Stimulated activated CD8-positive, alpha-beta memory T cell treated with anti-CD3 and anti-CD28 coated beads, Interleukin-2, amount 100 ng/mL, for 48 hours (primary cell): ENCODE measurements at places on chromosomes 7 and 10.

DNA sequence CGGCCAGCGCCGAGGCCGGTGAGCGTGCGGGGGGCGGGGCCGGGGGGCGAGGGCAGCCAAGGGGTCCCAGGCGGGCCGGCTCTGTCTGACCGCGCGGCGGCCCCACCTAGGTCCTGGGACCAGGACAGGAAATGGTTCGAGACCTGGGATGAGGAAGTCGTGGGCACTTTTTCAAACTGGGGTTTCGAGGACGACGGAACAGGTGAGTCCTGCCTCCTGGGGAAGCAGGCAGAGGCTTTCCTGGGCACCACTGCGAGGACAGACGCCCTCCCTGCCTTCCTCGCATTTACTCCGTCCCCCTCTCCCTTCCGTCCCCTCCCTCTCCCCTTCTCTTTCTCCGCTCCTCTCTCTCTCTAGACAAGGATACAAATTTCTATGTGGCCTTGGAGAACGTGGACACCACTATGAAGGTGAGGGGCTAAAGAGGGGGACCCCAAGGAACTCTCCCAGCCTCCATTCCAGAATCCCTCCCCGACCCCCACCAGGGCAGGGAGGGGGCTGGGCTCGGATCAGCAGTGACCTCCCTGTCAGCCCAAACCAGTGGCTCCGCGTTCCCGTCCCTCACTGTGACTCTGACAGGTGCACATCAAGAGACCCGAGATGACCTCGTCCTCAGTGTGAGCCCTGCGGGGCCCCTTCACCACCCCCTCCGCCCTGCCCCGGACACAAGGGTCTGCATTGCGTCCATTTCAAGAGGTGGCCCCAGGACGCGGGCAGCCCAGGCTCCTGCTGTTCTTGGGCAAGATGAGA is 2.6 kb upstream of the MUC12 start:
- DNase-seq: no peak

GRCh38 chr10:70221030-70221429 is 12.2 kb downstream of the PPA1 start:
- no peak for DNase-seq

- DNase-seq: no peak
Observed at GRCh38 chr10:123911866-123912265, 20.3 kb upstream of the CPXM2 start.

DNA sequence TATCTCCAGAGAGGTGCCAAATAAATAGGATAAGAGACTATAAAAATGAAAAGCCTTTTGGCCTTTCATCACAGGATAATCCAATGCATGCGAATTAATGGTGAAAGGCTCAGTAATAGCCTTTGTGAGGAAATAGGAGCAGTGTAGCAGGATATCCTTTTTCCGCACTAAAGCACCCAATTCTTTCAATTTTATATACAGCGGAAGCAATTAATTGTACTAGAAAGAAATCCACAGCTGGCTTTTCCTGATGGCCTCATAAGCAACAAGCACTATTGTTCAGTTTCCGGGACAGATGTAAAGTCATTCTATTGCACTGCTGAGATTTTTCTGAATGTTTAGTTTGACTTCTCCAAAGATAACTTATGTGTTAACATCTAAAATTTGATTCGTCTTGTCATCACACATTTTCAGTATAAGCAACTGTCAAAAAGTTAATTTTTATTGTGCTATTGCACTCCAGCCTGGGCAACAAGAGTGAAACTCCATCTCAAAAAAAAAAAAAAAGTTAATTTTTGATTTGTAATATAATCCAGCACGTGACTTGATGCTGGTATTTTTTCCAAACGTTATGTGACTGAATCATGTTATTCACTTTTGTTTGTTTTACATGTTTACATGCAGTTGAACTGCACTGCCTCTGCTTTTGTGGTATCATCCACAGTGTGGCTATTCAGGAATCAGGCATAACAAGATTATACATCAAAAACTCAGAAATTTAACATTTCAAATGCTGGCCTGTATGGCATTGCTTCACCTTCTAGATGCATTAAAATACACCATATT is 8.4 kb upstream of the BMPR1A start:
- DNase-seq: no peak

DNA sequence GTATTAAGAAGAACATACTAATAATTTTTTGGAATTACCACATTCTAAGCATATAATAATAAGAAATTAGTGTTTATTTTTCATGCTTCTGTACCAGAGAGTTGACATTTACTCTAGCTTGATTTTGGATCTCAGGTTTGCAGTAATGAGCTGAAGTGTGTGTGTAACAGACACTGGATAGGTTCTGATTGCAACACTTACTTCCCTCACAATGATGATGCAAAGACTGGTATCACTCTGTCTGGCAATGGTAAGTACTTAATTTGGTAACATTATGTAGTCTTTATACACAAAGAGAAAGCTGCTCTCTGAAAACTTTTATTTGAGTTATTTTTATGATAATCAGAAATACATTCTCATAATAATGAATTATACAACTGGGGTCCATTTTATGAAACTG is 54.1 kb downstream of the SRI start:
- no peak for DNase-seq

DNA sequence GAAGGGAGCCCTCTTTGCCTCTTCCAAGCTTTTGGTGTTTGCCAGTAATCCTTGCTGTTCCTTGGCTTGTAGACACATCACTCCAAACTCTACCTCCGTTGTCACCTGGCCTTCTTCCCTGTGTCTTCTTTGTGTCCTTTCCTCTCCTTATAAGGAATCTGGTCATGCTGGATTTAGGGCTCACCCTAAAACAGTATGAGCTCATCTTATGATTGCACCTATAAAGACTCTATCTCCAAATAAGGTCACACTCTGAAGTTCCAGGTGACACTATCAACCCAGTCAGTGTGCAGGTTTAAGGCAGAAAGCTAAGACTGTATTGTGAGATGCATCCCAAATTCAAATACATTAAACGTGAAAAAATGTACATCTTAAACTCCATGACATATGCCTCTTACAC is 49.0 kb upstream of the ZRANB1 start:
- no peak for DNase-seq

DNA sequence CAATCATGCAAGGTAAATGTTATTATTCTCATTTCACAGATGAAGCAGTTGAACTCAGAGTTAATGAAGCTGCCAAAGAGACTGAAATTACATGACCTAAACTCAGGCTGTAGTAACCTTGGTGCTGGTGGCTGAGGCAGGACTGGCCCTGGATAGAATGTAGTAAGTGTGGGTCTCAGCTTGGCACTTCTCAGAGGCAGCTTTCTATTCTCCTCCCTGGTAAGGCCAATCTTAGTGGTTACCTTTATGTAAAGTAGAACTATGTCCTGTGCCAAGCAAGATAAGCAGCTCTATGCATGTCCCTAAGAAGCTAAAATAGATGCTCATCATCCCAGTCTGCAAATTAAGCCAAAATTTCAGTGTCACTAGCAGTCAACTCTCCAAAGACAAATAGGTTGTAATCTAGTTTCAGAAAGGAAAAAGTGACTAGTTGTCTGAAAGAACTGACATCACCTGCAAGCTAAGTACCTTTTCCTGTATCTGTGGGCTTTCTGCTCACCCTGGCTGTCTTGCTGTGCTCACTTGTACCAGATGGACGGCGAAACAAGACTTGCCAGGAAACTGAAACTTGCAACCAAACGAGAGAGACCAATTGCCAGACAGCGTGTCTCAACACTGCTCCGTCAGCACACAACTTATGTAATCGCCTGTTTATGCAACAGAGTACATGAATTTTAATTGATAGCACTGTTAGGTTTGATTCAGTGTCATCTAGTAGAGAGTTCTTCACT is 43.7 kb downstream of the CH25H start:
- DNase-seq: peak; percentile 10

GRCh38 chr10:131314799-131315198 is 3.3 kb upstream of the TCERG1L start:
- no peak for DNase-seq

- no peak for DNase-seq
Observed at GRCh38 chr7:8092140-8092539, 123.5 kb downstream of the GLCCI1 start.

DNA sequence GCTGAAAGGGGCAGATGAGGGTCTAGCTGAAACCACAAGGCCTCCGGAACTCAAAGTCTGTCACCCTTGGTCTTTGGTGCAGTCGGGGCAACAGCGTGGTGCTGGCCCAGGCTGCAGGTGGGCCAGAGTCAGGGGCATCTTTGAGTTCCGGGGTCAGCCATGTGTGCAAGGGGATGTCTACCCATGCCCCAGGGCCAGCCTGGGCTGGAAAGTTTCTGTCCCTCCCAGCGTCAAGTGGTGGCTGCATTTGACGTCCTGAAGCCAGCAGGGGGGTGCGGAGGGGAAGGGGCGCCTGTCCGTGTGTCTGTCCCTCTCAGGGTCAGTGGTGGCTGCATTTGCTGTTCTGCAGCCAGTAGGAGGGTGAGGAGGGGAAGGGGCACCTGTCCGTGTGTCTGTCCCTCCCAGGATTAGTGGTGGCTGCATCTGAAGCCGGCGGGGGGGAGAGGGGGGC is 638 bp downstream of the BRAT1 start:
- DNase-seq: no peak

DNA sequence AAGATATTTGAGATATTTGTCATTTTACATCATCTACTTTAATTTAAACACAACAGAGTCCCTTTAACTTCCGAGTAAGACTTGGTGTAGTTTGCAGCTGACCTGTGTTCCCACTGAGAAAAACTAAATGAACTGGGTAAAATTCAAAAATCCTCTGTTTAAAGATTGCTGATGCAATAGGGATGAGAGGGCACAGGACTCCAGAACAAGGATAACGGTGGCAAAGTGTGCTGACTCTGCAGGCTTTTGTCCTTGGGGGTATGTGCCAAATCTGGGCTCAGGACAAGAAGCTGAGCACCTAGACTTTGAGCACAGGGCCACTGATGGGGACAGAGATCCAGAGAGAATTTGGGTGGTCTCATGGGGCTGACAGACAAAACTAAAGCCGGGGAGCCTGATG is 156.8 kb downstream of the CCDC71L start:
- no peak for DNase-seq

GRCh38 chr7:82740246-82740848 is 296.8 kb upstream of the CACNA2D1 start:
- peak; percentile 2 for DNase-seq

DNA sequence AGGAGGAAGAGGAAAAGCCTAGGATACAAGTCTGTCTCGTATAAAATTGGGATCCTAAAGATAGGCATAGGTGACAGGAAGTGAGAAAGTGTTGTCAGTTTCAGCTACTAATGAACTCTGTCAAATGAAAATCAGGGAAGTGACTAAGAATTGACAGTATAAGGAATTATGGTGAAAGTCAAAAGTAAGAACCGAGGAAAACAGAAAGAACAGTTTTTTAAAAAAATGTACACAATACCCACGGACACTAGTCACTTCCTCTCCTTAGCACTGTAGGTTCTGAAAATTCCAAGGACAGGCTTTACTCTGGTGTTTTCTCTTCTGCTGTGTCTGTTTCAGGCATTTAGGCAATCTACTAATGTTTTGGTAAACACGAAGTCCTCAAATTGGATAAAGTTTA is 42.3 kb downstream of the ATAD1 start:
- DNase-seq: no peak

DNA sequence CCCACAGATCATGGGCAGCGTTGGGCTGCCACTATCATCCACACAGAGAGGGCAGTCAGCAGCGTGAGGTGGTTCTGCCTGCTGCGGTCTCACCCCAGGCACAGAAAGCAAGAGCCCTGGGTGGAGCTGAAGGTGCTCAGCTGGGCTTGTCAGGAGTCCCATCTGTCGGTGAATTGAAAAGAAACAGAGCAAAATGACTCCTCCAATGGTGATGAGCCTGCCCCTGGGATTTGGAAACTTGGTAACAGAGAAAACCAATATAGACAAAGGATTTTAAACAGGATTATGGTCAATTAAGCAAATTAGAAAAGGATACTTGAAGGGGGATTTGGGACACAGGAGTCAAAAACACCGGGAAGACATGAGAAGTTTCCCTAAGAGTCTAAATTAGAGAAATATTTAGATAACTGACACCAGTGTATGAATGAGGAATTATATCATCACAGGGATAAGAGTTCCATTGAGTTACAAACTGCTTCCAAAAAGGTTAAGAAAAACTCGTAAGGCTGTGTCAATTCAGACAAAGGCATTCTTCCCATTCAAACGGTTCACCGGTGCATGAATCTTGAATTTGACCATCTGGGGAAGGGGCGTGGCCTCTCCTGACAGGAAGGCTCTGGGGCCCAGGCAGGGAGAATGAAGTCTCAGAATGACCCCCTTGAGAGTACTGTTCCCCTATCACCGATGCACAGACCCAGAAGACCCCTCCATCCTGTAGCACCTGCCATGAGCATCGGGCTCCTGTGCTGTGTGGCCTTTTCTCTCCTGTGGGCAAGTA is 70.0 kb upstream of the PRSS58 start:
- DNase-seq: no peak

GRCh38 chr10:4437791-4438190 is 388.2 kb upstream of the AKR1E2 start:
- no peak for DNase-seq

GRCh38 chr7:135645296-135645904 is 16.9 kb upstream of the STMP1 start:
- no peak for DNase-seq

- no peak for DNase-seq
Observed at GRCh38 chr7:156492170-156492569, 148.4 kb upstream of the RNF32 start.

- no peak for DNase-seq
Observed at GRCh38 chr7:37095122-37095521, 353.5 kb downstream of the ELMO1 start.

GRCh38 chr7:120985839-120986238 is 2.7 kb upstream of the CPED1 start:
- no peak for DNase-seq

- DNase-seq: no peak
Observed at GRCh38 chr7:137305901-137306621, 37.5 kb downstream of the PTN start.

DNA sequence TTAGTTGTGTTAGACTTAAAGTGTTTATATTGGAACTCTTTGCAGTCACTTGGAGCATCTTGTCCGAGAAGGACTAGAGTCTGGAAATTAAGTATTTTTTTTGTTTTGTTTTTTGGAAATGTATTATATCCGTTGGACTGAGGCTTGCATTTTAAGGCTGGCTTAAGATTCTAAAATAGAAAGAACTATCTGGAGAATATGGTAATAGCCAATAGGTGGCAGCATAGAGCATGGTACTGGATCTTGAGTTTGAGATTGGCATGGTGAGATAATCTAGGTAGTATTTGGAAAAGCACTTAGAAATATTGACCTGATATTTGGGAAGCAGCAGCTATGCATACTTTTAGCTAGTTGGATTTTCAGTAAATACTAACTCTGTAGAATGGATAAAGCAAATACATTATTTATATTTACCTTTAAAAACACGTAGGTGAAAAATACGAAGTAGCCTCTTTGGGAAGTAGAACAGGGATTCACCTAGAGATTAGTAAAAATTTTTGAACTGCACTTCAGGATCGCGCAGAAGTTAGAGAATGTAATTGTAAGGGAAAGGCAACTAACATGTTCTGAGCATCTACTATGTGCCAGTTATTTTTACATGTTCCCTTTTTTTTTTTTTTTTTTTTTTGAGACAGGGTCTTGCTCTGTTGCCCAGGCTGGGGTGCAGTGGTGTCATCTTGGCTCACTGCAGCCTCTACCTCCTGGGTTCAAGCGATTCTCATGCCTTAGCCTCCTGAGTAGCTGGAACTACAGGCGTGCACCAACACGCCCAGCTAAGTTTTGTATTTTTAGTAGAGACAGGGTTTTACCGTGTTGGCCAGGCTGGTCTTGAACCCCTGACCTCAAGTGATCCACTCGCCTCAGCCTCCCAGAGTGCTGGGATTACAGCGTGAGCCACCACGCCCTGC is 78.6 kb downstream of the LCOR start:
- no peak for DNase-seq
